ENCODE measurements at places on chromosomes 5 and 9. TPM values are rescaled to one million over a fixed set of nuclear protein-coding genes. Genes with fewer than 3 reads are reported as not detected.
A peak's percentile ranks its signal among the peaks of the same experiment; 100 is the strongest.

- H3K36me3 ChIP-seq = no peaks in the 10 kb centered on the region
- no peaks in the 10 kb centered on the region for H3K4me1 ChIP-seq
- no peak overlapping the region for H3K4me3 ChIP-seq
Observed at GRCh38 chr5:5344051-5344571, 78.4 kb upstream of the ICE1 start.

GRCh38 chr5:16178745-16179372 lies 732 bp downstream of the MARCHF11 start:
- H3K27ac ChIP-seq = no peak overlapping the region
- H3K4me3 ChIP-seq = peak overlapping the region; percentile 28
- no peaks in the 10 kb centered on the region for H3K4me1 ChIP-seq

Gene PCDHGC4
- 6.1 TPM for total RNA-seq

DNA sequence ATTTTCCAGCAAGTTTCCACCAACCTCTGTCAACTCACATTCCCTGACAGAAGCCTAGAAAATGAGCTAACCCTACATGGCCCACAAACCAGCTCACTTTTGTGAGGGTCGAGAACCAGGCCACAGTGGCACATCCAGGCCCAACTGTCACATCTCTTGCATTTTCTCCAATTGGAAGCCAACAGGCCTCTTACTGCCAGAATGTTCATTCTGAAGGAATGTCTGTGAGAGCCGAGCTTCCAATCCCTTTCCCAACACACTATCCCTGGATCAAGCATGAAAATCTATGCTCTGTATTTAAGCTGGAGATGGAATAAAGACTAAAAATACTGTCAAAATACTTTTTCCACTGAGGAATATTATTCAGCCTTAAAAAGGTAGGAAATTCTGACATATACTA lies 20.0 kb downstream of the MARCHF3 start:
- no peak for DNase-seq
- H3K4me1 ChIP-seq = no peaks in the 10 kb centered on the region
- H3K27me3 ChIP-seq = no peaks in the 10 kb centered on the region
- H3K4me3 ChIP-seq = no peak overlapping the region
- H3K36me3 ChIP-seq = no peaks in the 10 kb centered on the region

Gene CCL27
- total RNA-seq = not detected

GRCh38 chr5:140310434-140310833 lies 7.5 kb upstream of the PFDN1 start:
- H3K27ac ChIP-seq = no peak overlapping the region

DNA sequence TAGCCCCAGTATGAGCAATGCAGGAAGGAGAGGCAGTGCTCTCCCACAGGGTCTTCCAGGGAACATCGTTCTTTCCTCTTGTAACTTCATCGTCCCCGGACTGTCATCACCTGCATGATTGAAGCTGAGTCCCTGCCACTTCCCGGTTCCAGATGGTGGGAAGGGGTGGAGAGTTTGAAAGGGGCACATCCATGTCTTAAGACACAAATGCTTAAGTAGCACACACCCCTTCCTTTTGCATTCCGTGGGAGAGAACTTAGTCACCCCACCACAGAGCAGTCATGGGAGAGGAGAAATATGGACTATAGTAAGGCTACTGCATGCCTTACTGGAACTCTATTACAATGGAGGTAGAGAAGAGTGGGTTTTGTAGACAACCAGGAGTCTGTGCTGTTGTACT lies 165.3 kb upstream of the GAS1 start:
- H3K4me1 ChIP-seq = peaks cover 4% of the 10 kb centered on the region
- H3K27me3 ChIP-seq = no peaks in the 10 kb centered on the region
- no peaks in the 10 kb centered on the region for H3K36me3 ChIP-seq
- no peak for DNase-seq

Gene PHF24
- 0.57 TPM for total RNA-seq

- no peaks in the 10 kb centered on the region for H3K4me1 ChIP-seq
- H3K4me3 ChIP-seq = no peak overlapping the region
- no peaks in the 10 kb centered on the region for H3K36me3 ChIP-seq
- H3K27ac ChIP-seq = no peak overlapping the region
- H3K27me3 ChIP-seq = no peaks in the 10 kb centered on the region
Observed at GRCh38 chr5:173538018-173538417, 78.4 kb downstream of the BOD1 start.

Gene ANKRD18B
- not detected for total RNA-seq

DNA sequence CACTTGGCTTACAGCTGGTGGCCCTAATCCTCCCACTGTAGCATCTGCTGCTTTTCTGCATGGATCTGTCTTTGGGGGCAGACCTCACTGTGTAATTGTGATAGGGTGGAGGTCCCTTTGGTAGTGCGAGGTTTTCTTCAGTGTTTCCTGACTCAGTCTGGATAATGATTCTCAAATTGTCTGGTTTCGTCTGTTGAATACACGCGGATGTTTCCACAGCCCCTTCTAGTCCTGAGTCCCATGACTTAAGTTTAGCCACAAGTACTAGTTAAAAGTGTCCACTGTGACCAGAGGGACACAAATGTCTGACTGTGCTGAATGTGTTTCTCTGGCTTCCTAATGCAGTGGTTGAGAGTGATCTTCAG lies 70.5 kb downstream of the LMNB1 start:
- H3K4me1 ChIP-seq = no peaks in the 10 kb centered on the region
- H3K27me3 ChIP-seq = no peaks in the 10 kb centered on the region
- no peak overlapping the region for H3K27ac ChIP-seq
- DNase-seq = no peak

- no peak overlapping the region for H3K27ac ChIP-seq
- H3K36me3 ChIP-seq = no peaks in the 10 kb centered on the region
- H3K4me1 ChIP-seq = no peaks in the 10 kb centered on the region
- no peak for DNase-seq
- no peaks in the 10 kb centered on the region for H3K27me3 ChIP-seq
Observed at GRCh38 chr9:8799206-8799605, 999.6 kb upstream of the DMAC1 start.

GRCh38 chr9:133233681-133234432 lies 24.8 kb upstream of the OBP2B start:
- no peaks in the 10 kb centered on the region for H3K36me3 ChIP-seq
- DNase-seq = no peak
- H3K27me3 ChIP-seq = no peaks in the 10 kb centered on the region
- H3K4me3 ChIP-seq = no peak overlapping the region
- H3K27ac ChIP-seq = no peak overlapping the region

DNA sequence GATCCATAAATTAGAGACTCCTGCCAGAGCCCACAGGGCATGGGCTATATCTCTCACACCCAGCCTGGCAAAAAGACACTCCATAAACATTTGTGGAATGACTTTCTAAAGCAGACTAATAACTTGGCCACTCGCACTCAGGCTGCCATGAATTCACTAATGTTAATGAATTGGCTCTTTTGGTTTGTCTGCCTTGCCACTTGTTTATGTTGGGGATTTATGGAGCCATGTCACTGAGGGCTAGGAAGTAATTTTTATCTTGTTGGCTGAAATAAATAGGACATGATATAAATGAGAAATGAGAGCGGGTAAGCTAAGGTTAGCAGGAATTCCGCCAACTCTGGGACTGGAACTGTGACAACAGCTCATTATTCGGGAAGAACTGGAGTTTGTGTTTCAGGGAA lies 55.2 kb downstream of the DROSHA start:
- no peak for DNase-seq
- no peak overlapping the region for H3K4me3 ChIP-seq
- H3K36me3 ChIP-seq = no peaks in the 10 kb centered on the region

DNA sequence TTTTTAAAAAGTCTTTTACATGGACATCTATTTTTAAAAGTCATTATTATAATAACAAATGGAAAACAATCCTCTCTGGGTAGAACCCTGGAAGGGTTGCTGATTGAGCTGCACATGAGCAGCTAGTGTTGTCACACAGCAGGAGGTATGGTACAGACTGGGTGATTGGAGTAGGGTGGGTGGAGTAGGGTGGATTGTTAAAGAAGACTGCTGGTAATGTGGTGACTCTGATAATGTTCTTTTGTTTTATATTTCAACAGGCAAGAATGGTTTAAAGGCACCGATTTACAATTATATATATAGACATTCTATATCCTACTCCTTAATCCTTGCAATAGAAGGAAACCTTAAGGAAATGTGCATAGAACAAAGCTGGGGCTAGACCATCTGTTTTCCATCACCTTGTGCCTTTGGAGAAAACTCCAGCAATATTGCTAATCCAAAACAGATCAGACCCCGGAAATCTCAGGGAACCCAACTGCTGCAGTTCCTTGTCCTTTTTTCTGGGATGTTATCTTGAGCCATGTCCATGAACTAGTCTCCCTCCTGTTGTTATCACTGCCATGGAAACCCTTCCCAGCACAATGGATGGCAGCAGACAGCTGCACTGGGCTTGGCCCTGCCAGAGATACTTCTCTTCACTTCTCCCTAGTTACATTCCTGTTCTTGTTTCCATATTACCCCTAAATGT lies 129.7 kb downstream of the YIPF5 start:
- no peak overlapping the region for H3K4me3 ChIP-seq
- no peak for DNase-seq
- H3K27me3 ChIP-seq = no peaks in the 10 kb centered on the region
- no peaks in the 10 kb centered on the region for H3K4me1 ChIP-seq
- H3K27ac ChIP-seq = no peak overlapping the region

GRCh38 chr5:86613455-86613854 lies 4.3 kb upstream of the COX7C start:
- no peak overlapping the region for H3K4me3 ChIP-seq
- H3K4me1 ChIP-seq = no peaks in the 10 kb centered on the region
- no peak for DNase-seq
- H3K36me3 ChIP-seq = no peaks in the 10 kb centered on the region
- H3K27ac ChIP-seq = no peak overlapping the region
- H3K27me3 ChIP-seq = no peaks in the 10 kb centered on the region

- no peak overlapping the region for H3K27ac ChIP-seq
- no peaks in the 10 kb centered on the region for H3K4me1 ChIP-seq
- no peaks in the 10 kb centered on the region for H3K36me3 ChIP-seq
- no peak for DNase-seq
- H3K4me3 ChIP-seq = no peak overlapping the region
Observed at GRCh38 chr9:89839449-89839848, 234.6 kb downstream of the GADD45G start.

Gene RIOK2
- total RNA-seq = 23.9 TPM

GRCh38 chr5:2492476-2492875 lies 259.0 kb downstream of the IRX2 start:
- H3K4me1 ChIP-seq = no peaks in the 10 kb centered on the region
- H3K27ac ChIP-seq = no peak overlapping the region
- H3K4me3 ChIP-seq = no peak overlapping the region
- no peaks in the 10 kb centered on the region for H3K36me3 ChIP-seq
- no peak for DNase-seq

DNA sequence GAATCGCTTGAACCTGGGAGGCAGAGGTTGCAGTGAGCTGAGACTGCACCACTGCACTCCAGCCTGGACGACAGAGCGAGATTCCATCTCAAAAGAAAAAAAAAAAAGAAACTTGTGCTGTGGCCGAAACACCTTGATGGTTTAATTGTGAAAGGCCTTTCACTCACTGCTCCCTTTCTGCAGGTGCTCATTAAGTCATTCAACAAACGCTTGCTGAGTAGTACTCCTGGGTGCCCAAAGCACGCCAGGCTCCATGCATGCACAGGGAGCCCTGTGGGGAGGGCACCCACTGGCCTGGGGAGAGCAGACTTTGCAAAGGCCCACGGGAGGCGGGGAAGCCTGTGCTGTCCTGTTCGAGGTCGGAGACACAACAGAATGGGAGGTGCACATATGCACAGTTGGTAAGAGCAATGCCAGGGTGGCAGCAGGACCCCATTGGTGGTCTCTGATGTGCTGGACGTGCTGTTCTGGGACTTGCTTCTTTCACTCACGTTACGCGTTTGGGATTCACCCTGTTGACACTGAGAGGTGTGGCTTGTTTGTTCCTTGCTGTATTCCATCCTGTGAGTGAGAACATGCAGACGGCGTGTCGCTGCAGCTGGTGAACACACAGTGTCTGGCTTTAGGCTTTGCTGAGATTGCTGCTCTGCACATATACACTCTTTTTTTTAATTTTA lies 3.0 kb upstream of the ENTPD2 start:
- no peaks in the 10 kb centered on the region for H3K27me3 ChIP-seq
- no peaks in the 10 kb centered on the region for H3K36me3 ChIP-seq
- DNase-seq = no peak
- H3K4me3 ChIP-seq = no peak overlapping the region

All from aorta (tissue), 5 donors.